HL-60 (cell line): ENCODE measurements at places on chromosomes 12 and 14.

DNA sequence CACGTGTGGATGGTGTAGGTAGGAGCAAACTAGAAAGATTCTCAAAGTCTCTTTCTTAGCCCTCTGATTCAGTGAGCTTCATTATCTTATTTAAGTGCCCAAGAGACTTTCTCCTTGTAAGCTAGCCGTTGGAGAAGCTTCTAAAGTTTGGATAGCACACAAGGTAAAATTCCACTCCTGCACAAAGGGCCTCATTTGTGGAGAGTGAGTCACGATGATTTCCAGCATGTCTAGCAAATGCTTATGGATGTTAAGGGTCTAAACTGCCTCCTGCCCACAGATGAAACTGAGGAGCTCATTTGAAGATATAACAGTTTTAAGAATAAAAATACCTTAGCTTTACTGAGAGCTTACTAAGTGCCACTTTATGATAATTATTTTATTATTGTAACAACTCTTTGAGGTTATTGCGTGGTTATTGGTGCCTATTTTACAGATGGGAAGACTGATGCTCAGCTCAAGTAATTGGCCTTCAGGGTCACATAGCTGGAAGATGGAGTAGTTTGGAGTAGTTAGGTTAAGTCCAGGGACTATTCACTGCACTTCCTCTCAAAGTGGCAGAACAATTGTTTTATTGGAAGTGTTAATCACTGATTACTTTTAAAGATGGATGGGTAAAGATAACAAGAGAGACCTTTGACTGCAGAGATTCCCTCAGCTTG, 78.7 kb upstream of the HIF1A start:
- no peak for DNase-seq

- DNase-seq, result no peak
These were observed 151.0 kb upstream of the SRRM4 start for GRCh38 chr12:118830296-118830695.

DNA sequence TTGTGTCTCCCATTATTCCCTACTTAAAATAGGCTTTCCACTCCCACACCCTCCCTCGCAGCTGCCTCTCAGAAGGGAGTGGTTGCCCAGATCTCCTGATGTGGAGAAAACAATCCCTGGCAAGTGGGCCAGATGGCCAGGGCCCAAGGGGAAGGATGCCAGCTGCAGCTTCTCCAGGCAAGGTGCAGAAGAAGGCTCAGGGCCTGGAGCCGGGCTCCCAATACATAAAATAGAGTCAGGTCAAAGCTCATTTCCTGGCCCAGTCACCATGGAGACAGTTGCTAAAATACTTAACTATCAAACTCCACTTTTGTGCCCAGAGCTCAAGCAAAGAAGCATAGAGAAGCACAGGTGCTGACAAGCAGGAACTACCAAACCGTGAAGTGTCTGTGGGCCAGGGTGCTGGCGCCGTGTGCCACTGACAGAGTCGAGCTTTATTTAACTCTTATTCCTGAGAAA, 45.7 kb upstream of the ITPR2 start:
- no peak for DNase-seq

GRCh38 chr12:47805417-47805816, 14.3 kb downstream of the HDAC7 start:
- DNase-seq, result no peak

DNA sequence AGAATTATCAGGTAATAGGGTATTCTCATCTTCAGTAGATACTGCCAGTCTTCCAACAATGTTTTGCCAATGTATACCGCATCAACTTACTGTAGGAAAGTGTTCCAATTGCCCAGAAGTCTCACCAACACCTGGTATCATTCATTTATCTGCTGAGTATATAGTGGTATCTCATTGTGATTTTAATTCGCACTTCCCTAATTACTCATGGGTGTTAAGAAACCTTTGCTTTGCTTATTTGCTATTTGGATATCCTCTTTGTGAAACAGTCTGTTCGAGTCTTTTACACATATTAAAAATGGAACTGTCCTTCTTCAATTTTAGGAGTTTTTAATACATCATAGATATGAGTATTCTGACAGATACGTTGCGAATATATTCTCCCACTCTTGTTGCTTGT, 6.1 kb downstream of the TM7SF3 start:
- DNase-seq, result no peak

DNA sequence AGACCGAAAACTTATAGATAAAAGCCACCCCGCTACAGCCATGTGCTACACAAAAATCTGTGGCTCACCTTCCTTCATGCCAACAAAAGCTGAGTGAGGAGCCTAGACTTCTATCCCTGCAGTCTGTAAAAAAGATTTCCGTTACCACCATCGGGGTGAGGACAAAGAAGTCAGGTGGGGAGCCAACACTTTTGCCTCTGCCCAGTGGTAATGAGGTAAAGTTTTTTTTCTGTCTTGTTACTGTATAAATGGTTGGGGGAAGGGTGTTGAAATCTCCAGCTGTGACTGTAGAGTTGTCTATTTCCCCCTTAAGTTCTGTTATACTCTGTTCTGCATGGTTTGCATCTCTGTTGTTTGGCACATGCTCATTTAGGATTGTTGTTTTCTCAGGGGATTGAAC, 707.8 kb downstream of the FLRT2 start:
- DNase-seq, result no peak

DNA sequence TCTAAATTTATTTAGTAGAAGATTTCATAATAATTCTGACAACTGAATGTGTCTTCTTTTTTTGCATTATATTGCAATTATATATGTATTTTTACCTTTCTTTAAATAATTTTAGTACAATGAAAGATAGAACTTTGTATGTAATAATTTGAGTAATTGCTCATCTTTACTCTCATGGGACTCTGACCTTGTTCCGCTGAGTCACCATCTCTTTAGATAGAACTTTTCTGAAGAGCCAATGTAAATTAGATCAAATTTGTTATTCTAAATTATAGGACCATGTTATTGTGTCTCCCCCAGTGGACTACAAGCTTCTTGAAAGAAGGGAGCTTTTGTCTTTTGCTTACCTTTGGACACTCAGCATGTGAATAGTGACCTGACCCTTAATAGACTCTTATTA, 96.1 kb downstream of the TRHDE start:
- no peak for DNase-seq

- no peak for DNase-seq
These were observed 86.5 kb upstream of the DIO3 start for GRCh38 chr14:101474563-101475455.

GRCh38 chr14:51776102-51776894, 84.1 kb upstream of the GNG2 start:
- DNase-seq, result no peak

DNA sequence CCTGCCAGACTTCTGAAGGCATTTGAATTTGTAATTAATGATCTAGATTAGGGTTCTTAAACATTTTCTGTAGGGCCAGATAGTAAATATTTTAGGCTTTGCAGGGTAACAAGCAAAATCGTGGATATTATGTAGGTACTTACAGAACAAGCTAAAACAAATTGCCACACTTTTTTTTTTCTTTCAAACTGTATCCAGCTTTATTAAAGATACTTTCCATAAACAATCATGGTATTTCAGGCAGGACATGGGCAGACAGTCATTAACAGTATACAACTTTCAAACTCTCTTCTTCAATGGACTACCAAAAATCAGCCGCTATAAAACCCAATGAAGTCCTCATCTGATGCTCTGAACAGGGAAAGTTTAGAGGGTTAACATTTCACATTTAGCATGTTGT, 9.6 kb downstream of the TRMT5 start:
- no peak for DNase-seq
